Fibroblast of pulmonary artery (primary cell): ENCODE measurements at places on chromosomes 6 and 20.
A peak's percentile ranks its signal among the peaks of the same experiment; 100 is the strongest.

DNA sequence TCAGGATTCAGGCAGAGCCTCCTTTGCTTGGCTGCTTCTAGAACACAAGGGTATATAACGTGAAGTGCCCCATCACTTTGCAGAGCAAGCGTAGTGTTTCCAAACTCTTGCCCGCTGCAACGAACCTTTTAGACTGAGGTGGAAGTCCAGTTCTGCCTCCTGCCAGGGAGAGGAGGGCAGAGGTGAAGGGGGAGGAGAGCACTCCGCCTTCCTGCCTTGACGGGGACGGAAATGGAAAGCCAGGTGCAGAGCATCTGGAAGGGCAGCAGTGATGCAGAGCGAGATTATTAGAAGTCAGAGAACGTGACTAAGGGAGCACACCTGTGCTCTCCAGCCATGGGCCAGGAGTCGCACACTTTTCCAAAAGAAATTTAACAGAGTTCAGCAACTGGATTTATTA is 63.4 kb downstream of the RREB1 start:
- no peak for DNase-seq

DNA sequence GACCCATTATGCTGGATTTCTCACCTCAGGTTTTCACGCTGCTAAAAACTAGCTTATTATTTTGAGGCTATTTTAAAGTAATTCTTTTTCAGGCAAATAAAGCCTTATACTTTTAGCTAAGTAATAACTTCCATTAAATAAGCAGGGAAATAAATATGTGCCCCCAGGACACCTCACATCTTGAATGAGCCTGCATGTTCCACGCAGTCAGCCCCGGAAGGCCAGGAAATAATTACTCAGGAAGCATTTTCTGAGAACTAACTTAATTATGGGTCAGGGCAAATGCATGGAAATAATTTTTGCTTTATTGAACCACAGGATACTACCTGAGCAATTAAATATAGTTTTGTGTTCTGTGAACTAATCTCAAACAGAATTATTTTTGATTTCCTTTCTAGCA is 41.1 kb downstream of the STX7 start:
- no peak for DNase-seq

- DNase-seq, result no peak
Observed at GRCh38 chr6:105274678-105275077, 94.9 kb upstream of the POPDC3 start.

DNA sequence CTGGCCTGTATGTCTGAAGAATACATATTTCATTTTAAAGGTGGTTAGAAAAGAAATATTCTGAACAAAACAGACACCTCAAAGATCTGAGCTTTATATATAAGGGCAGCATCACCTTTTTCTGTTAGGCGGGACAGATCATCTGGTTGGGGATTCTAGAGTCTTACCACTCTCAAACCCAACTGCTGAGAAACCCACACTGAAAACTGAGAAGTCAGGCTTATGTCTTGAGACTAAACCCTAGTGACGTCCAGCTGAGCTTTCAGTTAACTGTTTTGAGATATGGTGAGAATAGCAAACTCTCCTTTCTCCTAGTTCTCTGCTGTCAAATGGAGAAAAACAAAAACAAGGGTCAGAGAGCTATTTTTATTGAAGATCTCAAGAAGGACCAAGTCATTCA is 63.7 kb upstream of the CCN6 start:
- DNase-seq, result no peak

GRCh38 chr20:37413379-37413778 is 67.4 kb downstream of the SRC start:
- no peak for DNase-seq

GRCh38 chr6:25889877-25890853 is 16.1 kb upstream of the SLC17A3 start:
- peak; percentile 73 for DNase-seq

DNA sequence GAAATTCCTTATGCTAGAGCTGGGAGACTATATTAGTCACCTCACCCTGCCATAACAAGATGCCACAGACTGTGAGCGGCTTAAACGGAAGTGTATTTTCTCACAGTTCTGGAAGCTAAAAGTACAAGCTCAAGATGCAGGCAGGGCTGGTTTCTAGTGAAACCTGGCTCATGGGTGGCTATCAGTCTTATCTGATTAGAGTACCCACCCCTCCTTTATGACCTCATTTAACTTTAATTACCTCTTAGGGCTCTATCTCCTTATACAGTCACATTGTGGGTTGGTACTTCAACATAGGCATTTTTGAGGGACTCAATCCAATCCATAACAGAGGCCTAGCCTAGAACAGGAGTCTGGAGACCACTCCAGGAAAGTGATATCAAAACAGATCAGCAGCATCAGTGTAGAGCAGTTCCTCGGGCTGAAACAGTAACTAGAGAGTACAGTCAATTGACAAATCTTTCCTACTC is 2.3 kb upstream of the SNRNP48 start:
- peak; percentile 20 for DNase-seq

DNA sequence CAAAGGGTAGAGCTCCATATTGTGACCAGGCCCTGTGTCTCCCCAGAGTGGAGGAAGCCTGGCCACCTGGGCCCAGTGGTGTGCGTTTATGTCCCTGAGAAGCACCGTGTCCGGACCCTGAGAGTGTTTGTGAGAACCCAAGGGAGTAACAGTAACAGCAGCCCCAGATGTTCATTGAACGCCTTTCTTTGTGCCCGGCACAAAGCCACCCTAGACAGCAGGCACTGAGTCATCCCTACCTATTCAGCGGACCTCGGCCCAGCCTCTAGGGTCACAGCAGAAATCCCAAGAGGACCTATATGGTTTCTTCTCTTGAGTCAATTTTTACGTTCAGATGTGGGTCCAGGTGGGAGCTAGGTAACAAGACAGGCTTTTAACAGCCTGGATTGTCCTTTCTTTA is 24.5 kb downstream of the BCAS4 start:
- no peak for DNase-seq

GRCh38 chr6:5041955-5042354 is 38.1 kb upstream of the RPP40 start:
- DNase-seq, result no peak

DNA sequence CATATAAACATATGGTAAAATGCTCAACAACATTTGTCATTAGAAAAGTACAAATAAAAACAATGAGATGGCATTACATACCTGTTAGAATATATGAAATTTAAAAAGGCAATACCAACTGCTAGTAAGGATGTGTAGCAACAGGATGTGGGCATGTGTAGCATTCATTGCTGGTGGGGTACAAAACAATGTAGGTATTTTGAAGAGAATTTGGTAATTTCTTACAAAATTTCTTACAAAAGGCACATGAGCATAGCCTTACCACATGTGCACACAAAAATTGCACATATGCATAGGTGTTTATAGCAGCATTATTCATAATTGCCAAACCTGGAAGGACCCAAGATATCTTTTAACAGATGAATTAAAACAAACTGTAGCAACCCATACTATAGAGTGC is 1355.1 kb upstream of the CITED2 start:
- no peak for DNase-seq

DNA sequence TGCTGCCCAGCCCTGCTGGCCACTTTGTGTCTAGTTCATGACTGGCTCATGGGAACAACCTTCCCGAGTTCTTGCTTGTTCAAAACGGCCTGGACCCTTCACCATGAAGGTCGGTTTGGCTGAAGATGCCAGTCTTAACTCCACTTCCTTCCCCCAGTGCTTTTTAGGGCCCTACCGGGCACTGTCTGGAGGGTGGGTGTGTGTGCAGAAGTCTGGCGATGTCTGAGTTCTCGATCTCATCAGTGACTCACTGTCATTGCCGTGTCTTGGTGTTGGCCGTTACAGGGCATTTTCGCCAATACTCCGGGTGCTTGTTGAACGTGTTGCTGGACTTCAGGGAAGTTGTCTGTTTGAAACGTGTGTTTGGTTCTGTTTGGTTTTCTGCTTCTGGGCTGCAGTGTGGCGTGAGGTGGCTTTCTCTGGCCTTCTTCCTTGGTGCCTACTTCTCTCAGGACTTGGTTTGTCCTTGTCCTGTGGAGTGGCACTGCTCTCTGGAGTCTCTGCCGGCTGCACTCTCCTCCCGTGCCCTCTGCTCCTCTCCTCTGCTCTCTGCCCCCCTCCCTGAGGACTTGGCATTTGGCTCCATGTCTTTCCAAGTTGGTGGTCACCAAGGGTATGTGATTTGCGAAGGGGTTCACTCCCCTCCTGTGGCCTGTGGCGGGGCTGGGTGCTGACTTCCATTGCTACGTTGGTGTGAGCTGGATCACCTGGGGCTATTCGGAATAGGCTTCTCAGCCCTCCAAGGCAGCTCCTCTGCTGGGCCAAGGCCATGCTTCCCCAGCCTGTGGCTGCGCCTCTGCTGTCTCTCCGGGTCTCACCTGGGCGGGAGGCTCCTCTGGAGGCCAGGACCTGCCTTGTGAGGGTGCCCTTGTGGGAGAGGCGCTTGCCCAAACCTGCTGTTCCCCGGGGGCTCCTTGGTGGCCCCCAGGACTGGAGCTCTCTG is 38.2 kb downstream of the PYGB start:
- DNase-seq, result no peak

DNA sequence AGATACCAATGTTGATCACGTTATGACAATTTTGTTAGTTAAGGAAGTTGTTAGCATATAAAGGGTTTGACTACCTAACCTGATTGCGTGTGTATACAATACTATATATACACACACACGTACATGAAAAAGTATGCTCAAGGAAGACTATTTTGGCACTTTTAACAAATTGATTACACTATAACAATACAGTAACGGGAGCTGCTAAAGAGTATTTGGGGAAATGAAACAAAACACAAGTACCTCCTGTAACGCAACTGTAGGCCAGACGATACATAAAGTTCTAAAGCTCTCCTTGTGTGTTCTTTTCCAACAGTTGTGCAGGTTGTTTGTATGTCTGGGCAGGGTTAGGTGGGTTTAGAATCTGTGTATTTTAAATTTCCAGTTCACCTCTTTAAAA is 98.7 kb downstream of the PLEKHG1 start:
- no peak for DNase-seq

DNA sequence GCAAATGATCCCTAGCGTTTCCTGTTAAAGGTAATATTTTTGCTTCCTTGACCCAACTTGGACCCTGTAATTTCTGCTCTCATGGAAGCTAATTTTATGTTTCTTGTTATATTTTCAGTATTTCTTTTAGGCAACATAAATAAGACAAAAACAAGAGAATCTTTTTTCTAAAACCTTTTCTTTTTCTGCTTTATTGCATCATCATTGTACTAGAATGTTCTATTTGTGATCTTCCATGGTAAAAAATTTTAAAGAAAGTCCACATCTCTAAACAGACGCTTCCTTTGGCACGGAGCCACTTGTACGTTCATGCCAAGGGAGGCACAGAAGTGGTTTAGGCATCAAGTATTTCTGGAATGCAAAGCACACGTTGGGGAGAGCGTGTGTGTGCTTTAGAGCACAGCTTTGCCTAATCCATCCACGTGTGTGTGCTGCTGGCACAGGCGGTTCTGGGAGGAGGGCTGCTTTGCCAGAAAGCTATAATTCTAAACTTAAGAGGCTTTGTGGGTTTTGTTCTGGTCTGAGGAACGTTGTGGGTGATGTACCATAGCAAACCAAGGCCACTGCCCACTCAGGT is 98.3 kb downstream of the SASH1 start:
- DNase-seq, result peak; percentile 98

GRCh38 chr20:38296433-38296832 is 7.5 kb upstream of the BPI start:
- DNase-seq, result no peak

- no peak for DNase-seq
Observed at GRCh38 chr20:38032585-38033329, 499 bp downstream of the TTI1 start.

DNA sequence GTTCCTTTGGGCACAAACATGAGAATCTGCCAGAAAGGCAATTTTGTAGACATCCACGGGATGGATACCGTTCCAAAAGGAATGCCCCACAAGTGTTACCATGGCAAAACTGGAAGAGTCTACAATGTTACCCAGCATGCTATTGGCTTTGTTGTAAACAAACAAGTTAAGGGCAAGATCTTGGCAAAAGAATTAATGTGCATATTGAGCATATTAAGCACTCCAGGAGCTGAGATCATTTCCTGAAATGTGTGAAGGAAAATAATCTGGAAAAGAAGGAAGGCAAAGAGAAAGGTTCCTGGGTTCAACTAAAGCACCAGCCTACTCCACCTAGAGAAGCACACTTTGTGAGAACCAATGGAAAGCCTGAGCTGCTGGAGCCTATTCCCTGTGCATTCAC is 103.9 kb upstream of the ARG1 start:
- DNase-seq, result no peak

DNA sequence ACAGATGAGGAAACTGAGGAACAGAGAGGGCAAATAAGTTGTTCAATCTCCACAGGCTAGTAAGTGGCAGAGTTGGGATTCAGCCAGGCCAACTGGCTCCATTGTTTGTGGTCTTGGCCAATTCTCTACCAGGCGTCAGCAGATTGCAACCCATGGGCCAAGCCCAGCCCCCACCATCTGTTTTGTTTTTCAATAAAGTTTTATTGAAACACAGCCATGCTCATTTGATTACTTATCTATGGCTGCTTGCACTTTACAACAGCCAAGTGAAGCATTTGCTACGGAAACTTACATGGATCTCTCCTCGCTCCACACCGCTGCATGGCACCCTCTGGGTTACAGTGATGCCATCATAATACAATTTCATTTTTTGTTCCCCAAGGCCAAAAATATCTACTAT is 90.8 kb downstream of the ZNF217 start:
- no peak for DNase-seq

DNA sequence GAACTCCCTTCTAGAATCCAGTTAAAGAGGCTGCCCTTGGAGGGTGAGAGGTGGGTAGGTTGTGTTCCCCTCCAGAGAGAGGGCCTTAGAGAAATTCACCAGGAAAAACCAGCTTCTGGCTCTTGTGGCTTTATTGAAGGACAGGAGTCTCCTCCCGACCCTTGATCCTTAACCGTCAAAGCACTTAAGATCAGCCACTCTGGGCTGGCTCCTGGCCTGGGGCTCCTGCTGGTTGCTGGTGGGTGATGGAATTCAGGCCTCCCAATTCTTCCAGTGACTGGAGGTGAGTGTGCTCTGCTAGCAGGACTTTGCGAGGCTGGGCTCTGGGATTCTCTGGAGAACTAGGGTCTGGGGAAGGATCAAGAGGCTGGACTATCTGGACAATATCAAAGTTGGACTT is 75.6 kb upstream of the LGSN start:
- no peak for DNase-seq

DNA sequence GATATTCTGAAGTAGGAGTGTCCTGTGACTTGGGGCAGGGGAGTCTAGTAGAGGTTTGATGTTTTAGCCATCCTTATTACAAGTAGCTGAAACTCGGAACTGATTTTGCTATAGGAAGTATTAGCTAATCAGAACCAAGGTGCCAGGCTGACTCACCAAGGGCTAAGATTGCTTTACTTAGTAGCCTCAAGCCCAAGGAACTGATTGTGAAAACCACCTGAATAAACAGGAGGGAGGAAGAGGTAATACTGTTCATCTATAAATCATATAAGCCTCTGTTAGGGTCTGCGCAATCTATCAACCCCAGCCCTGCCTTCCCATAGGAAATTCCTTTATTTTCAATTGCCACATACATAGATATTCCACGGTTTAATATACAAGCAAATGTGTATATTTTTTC is 54.4 kb downstream of the GNAS start:
- peak; percentile 54 for DNase-seq

DNA sequence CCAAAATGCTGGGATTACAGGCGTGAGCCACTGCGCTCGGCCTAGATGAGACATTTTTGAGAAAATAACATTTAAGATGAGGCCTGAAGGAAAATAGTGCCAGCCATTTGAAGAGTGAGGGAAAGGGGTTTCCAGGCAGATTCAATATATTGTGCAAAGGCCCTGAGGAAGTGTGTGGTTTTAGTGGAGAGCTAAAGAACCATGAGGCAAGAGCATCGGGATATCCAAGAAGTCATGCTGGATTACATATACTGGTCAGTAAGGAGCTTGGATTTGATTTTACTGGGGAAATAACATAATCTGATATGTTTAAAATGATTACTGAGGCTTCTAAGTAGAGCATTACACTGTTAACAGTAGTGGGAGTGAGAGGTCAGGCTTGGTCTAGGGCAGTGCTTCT is 47.0 kb downstream of the CARMIL1 start:
- no peak for DNase-seq
